ENCODE measurements at places on chromosomes 2 and 18.

- DNase-seq = no peak
These were observed at the start of gene PRKAG3 for GRCh38 chr2:218831378-218831990. TSS of gene PRKAG3 (minus strand) at chr2:218831803.

- no peak for DNase-seq
These were observed 1459.9 kb upstream of the CELF4 start for GRCh38 chr18:39025531-39025930.

- DNase-seq = no peak
These were observed 5.2 kb upstream of the SPRED2 start for GRCh38 chr2:65437392-65438135.

- DNase-seq = no peak
These were observed 92.6 kb downstream of the VAPA start for GRCh38 chr18:10006311-10006893.

- no peak for DNase-seq
These were observed 20.1 kb downstream of the BCL11A start for GRCh38 chr2:60533101-60534051.

DNA sequence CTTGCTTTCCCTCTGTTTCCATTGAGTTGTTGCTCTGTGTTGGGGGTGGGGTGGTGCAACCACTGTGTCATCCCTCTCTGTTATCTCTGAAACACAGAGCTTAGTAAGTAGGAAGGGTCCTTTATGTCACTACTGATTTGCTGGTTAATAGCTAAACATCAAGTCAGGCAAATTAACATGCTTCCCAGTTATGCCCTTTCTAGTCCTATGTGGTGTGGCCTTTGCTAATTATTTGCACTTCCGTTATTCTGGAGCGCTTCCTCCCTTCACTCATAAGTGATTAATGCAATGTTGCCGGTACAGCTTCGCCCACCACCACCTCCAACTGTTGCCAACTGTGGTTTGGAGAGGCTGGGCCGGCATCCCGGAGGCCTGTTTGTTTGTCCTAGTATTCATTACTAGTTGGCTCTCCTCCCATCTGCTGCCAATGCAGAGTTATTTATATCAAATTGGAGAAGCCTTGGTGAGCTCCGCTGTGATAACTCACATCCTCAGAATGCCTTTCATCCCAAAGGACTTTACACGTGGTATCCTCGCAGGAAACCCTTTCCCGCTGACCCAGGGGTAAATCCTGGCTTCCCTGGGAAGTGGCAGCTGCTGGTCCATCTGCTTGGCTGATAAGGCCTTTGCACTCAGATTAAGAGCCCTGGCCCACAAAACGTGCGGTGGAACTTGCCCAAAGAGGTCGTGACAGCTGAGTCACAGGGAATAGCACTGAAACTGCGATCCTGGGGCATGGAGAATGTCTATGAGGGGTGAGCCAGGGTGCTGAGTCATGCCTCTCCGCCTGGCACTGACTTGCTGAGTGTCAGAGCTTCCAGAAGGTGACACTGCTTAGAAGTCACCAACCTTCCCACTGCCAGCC, 72.0 kb upstream of the ZCCHC2 start:
- DNase-seq = no peak

DNA sequence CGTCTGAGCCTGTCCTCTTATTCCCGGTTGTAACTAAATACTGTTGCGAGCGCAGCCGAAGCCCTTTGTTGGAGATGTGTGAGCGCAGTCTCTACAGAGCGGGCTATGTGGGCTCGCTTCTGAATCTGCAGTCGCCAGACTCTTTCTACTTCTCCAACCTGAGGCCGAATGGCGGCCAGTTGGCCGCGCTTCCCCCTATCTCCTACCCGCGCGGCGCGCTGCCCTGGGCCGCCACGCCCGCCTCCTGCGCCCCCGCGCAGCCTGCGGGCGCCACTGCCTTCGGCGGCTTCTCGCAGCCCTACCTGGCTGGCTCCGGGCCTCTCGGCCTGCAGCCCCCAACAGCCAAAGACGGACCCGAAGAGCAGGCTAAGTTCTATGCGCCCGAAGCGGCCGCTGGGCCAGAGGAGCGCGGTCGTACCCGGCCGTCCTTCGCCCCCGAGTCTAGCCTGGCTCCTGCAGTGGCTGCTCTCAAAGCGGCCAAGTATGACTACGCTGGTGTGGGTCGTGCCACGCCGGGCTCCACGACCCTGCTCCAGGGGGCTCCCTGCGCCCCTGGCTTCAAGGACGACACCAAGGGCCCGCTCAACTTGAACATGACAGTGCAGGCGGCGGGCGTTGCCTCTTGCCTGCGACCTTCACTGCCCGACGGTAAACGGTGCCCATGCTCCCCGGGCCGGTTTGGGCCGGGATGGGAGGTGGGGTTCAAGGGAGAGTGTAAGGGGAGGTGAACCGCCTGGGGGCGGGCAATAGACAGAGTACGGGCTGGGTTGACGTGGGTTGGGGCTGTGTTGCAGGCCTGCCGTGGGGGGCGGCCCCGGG, at the start of gene HOXD12:
TSS of gene HOXD12 (plus strand) at position 68 of the 819 bp plus-strand sequence. CDS start at position 75, 7 bp downstream.
- no peak for DNase-seq

GRCh38 chr2:226828191-226828590, 7.7 kb upstream of the RHBDD1 start:
- no peak for DNase-seq

GRCh38 chr2:1951586-1951985, 207.3 kb upstream of the PXDN start:
- no peak for DNase-seq

- DNase-seq = no peak
These were observed 146.2 kb downstream of the RBMS1 start for GRCh38 chr2:160347269-160347863.

- no peak for DNase-seq
These were observed 928.7 kb downstream of the SLC4A3 start for GRCh38 chr2:220555961-220556630.

DNA sequence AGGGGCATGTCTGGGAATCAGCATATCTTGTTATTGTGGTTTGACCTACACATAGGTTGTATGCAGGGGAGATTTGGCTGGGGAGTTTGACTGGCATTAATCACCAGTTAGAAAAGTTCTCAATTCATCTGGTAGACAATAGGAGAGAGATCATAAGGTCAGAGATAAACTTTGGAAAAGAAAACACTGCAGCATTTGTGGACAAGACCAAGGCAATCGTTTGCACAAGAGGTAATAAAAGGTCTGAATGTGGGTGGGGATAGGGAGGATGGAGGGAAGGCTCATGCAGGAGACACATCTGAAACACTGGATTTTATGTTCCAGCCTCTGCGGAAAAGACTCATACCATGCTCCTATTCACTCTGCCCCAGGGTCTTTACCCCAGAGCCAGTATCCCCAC, 136.9 kb downstream of the MAIP1 start:
- DNase-seq = no peak

DNA sequence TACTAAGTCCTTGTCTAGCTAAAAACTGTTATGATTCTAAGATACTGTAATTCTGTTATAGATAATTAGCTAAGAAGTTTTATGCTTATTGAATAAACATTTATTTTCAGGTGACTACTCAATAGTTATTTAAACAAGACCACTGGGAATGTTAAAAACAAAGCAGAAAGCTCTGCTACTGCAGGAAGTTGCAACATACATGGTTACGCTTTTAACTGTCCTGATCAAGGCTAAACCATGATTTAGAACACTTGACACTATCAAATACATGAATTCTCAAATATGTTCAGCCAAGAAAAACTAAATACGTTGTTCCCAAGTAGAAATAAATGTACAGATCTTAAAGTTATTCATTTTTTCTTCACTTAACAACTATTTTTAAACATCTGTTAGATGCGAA, 263.9 kb downstream of the NCKAP5 start:
- DNase-seq = no peak

GRCh38 chr18:62716619-62717168, 1.4 kb downstream of the PHLPP1 start:
- peak; percentile 69 for DNase-seq

- DNase-seq = no peak
These were observed 18.6 kb downstream of the ERMN start for GRCh38 chr2:157307021-157307420.

- DNase-seq = no peak
These were observed 79.6 kb downstream of the MBP start for GRCh38 chr18:77052983-77053309.

GRCh38 chr2:46518861-46519260, 39.5 kb downstream of the TMEM247 start:
- DNase-seq = no peak

- no peak for DNase-seq
These were observed 1.8 kb downstream of the LANCL1 start for GRCh38 chr2:210474776-210475175.

GRCh38 chr2:102486941-102487702, 14.1 kb downstream of the SLC9A4 start:
- DNase-seq = no peak

- no peak for DNase-seq
These were observed 1.3 kb downstream of the SFTPB start for GRCh38 chr2:85666435-85667316.

DNA sequence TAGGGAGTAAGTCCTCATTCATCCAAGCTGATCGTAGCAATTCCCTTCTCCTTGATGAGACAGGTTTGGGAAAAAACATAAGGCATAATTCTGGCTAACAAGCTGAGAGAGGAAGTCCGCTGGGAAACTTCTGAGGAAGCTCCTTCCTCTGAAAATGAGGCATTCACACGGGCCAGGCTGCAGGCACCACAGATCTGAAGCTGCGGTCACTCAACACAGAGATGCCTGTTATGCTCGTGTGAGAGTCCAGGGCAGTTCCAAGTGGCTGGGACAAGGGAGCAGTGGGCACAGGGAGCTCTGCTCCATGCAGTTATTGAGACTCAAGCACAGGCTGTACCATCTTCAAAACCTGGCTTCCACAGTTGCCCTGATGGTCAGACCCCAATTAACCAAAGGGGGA, 200.9 kb upstream of the ID2 start:
- no peak for DNase-seq

DNA sequence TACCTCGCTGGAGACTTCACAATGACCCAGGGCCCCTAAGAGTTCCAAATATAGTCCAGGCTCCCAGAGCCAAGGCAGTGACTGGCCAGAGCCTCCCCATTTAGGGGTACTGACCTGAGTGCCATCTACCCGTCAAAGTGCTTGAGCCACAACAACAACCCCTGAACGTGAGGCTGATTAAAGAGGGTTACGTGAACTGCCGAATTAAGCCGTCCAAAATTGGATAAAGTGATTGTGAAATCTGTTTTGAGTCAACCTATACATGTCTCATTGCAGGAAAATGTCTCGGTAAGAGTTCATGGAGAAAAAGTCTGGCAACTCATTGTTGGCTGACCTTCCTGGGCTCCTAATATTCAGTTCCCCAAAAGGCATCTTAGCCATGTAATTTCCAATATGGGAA, 116.3 kb downstream of the TTC32 start:
- DNase-seq = no peak

- no peak for DNase-seq
These were observed 311.4 kb downstream of the LRRTM1 start for GRCh38 chr2:79993144-79993543.

DNA sequence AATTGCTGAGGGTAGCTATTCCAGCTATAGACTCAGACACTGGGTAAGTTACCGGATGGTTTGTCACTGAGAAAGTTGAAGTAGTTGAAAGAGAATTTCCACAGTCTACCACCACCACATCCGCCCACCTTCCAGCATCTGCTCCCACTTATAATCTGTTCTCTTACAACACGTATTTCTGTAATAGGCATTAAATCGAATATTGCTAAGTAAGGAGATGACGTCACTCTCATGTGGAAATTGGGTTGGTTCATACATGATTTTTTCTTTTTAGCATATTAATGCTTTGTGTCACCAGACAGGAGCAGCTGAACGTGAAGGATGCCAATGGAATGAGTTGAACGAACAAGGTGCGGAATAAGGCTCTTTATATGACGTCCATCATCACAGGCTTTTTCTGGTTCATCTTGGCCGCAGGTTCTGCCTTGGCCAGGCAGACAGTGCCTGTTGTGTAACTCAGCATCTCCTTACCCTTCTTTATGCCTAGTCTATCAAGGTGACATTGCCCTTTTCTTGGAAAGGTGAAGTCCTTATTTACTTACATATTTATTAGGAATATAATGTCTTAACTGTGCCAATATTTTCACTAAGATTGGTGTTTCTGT, 45.9 kb downstream of the THUMPD2 start:
- no peak for DNase-seq

DNA sequence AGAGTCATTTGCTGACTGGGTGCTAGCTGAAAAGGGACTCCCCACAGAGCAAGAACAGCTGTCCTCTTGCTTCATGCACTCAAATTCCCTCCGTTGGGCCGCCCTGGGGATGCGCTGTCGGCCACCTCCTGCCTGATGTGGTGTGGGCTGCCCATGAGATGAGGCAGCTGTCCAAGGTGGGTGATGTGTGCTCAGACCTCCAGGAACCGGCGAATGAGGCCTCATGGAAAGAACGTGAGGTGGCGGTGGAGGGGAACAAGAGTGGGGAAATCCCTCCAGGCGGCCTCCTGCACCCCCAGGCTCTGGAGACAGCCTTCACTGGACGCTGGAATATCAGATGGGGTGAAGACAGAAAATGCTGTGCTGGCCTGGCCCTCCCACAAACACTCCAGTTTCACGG, 79.8 kb downstream of the LONRF2 start:
- no peak for DNase-seq

DNA sequence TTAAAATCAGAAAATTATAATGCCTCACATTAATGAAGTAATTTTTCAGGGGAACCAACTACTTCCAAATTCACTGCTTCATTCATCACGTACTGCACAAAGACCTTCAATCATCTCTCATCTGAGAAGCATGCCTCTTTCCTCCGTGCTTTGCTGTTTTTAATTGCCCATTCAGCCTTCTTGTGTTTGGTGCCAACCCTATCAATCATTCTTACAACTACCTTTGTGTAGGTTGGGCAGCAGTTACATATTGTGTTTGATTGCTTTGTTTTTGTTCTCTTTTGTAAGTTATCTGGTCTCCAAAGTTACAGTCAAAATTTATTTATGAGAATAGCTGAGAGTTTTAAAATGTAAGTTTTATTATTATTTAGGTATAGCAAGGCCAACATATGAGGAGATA, 549.0 kb upstream of the SLC8A1 start:
- DNase-seq = no peak

GRCh38 chr2:232809349-232810124, 33.2 kb upstream of the KCNJ13 start:
- DNase-seq = no peak

DNA sequence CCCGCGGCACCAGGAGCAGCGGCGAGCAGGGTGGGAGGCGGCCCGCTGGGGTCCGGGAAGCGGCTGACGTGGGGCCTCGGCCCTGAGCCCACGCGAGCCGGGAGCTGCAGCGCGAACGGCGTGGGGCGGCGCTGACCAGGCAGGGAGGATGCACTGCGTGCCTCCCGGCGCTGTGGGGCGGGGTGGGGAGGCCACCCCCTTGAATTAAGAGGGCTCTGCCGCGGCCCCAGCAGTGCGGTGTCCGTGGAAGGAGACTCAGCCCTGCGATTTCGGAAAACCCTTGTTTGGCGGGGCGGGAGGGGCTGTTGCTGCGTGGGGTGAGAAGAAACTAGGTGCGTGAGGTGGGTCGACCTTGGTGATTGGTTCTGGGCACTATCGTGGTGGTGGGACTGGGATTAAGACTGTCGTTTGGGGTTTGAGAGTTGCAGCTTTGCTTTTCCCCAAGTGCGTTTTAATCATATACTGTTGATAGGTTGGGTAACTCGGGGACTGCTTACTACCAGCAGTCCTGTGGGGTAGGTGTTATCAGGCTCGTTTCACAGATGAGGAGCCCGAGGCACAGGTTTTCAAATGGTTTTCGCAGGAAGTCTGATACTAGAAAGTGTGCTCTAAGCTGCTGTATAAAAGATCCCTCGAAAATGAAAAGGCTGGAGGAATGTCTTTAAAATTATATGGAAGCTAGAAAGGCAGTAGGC, 722 bp downstream of the ACSL3 start:
- DNase-seq = no peak

Data from nephron progenitor cell (in vitro differentiated cells).